Skeletal muscle cell (primary cell): ENCODE measurements at places on chromosomes 6 and 20.

- no peak for DNase-seq
Observed at GRCh38 chr20:20566516-20566915, 145.9 kb downstream of the RALGAPA2 start.

GRCh38 chr6:16841241-16841640, 80.0 kb upstream of the ATXN1 start:
- no peak for DNase-seq

DNA sequence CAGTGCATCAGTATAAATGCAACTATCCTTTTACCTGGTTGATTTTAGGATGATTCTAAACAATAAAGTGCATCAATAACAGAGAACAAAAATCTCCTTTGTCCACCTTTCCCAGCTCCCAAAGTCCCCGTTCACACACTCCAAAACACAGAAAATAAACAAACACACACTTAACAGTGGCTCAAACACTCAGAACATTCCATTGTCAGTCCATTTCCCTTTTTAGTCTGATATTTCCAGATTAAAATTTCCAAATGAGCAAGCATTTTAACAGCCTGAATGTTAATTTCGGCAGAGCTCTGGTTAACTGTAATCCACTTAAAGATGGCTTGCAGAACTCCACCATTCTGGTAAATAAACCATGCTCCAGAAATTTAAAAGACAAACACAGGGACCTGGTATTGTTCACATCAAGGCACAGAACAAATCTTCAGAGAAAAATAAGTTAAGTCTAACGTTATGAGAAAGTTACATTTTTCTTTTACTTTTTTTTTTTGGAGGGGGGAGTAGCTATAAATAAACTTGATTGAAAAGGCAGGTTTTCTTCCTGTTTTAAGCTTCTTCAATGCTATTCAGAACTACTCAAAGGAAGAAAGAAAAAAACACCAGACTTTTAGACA, 100.8 kb downstream of the DST start:
- DNase-seq = no peak

DNA sequence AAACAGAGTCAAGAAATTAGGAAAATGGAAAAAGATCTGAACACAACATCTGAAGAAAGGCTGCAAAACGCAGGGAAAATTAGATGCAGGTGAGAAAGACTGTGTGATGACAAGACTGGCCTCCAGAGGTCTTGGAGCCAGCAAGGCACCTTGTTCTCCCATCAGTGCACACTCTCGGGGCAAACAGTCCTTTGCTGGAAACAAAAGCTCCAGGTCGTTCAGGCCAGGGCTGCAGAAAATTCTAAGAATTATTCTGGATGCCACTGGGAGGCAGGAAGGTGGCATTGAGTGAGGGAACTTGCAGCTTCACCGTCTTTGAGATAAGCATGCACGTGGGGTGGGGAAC, 219.9 kb upstream of the SSTR4 start:
- DNase-seq = no peak

GRCh38 chr6:2784930-2785329, 19.7 kb downstream of the WRNIP1 start:
- no peak for DNase-seq

DNA sequence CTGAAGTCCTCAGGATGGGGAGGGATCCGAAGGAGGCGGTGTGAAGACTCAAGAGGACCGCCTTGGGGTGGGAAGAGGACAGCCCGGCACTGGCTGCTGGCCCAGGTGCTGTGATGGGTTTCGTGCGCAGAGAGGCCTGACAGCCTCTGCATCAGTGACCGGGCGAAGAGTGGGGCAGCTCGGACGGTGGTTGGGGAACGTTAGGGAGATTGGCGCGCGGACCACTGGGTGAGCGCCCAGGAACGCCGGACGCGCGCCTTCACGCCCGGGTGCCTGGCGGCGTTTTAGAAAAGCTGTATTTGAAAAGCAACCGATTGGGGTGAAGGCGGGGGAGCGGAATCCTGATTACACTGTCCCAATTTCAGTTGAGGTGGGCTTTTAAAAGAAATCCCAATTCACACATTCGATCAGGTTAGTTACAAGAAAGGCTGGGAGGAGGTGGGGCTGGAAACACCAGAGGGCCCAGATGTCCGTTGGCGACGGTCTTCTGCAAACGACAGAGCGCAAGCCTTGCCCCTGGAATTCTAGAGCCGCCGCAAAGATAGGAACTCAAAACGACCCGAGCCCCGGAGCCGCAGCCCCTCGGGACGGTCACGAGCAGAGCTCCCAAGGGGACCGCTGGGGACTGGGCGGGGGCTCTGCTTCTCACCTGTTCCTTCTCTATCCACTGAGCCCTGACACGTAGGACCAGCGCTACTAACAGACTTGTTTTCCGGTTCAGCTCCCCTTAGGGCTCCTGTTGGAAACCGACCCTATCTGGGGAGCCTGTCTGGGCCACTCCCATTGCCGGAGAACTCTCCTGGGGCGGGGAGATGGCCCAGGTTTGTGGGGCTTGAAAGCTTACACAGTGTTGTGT, 8.5 kb upstream of the TRIM40 start:
- no peak for DNase-seq

- DNase-seq = no peak
Observed at GRCh38 chr6:133423242-133423641, 182.1 kb downstream of the EYA4 start.

DNA sequence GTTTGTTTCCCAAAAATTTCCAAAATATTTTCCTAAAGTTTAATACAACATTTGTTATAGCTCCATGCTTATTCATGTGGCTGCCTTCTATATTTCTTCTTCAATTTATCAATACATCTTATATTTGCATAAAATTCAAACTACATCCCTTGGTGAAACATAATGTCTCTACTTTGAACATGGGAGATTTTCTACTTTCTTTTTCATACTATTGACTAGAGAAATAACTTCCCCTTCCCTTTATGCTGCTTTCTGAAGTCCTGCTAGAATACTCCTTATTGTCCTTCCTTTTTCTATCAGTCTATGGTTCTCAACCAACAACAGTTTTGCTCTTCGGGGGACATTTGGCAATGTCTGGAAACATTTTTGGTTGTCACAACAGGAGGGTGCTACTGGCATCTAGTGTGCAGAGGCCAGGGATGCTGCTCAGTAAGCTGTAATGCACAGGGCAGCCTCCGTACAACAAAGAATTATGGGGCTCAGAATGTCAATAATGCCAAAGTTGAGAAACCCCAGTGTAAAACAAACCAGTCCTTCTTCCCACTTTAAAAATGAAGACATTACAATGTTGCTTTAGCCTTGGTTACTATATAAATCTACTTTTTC, 29.9 kb downstream of the MKKS start:
- DNase-seq = no peak
